ENCODE measurements at places on chromosomes 5 and 9. TPM values are rescaled to one million over a fixed set of nuclear protein-coding genes. Genes with fewer than 3 reads are reported as not detected.

The PHAX gene
- total RNA-seq, result 62.4 TPM

The NRARP gene
- total RNA-seq, result 4.4 TPM

The PCDHB8 gene
- total RNA-seq, result 6.9 TPM

DNA sequence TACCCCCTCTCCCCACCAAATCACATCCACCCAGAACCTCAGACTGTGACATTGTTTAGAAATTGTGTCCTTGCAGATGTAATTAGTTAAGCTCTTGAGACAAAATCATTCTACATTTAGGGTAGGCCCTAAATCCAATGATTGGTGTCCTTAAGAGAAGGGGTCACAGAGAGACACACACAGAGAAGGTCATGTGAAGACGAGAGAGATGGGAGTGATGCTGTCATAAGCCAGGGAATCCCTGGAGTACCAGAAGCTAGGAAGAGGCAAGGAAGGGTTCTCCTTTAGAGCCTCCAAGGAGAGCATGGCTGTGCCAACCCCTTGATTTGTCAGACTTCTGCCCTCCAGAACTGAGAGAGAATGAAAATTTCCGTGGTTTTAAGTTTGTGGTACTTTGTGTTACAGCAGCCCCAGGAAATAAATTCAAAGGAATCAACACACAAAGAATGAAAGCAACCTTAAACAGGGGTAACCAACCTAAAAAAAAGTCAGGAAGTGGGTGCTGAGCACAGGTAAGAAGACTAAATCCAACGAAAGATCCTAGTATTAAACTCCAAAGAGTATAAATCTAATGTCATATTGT lies 33.6 kb downstream of the TIMD4 start:
- DNase-seq, result no peak

DNA sequence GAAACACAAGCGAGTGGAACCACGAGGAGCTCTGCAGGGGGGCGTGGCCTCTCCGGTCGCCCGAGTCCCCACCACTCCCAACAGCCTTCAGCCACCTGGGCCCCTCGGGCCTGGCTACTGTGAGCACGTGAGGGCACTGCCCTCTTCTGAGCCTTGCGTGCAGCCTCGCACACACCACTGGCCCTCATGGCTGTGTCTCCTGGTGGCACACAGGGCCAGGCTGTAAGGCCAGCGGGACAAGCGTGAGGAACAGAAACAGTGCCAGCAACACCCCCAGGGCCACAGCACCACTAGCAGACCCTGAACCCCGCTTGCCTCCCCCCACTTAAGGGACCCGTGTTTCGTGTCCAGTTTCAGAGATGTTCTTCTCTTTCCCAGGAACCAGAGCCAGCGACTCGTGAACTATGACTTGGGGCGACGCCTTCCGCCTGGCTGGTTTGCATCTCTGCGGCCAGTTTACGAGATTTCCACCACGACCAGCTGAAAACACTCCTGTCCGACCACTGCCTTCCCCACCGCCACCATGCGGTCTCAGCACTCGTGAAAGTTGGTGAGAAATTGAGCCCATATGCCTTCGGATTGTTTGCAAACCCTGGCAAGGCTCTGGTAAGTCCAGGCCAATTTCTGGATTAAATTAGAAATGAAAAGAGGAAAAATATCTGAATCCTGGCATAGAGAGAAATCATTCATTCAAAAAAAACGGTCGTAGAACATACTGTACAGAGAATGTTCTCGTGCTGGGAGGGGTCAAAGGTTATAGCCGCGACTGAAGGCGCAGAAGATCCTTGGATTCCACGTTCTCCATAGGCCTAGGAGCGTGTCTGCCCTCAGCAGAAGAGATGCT lies 135.6 kb downstream of the ZNF354C start:
- DNase-seq, result no peak

The MAP1B gene
- 564 TPM for total RNA-seq

Data from cerebellum (tissue), 4 donors.